ENCODE measurements at places on chromosomes 16 and 17.

- DNase-seq: no peak
Observed at GRCh38 chr17:46889992-46890564, 32.9 kb upstream of the GOSR2 start.

GRCh38 chr16:9549487-9549886, 458.0 kb downstream of the HAPSTR1 start:
- DNase-seq: no peak

- peak; percentile 90 for DNase-seq
Observed at GRCh38 chr17:16217002-16217635, at the start of gene PIGL. PIGL (plus strand) TSS chr17:16217210; CDS start chr17:16217227, 17 bp downstream.

GRCh38 chr16:12426122-12426521, 377.6 kb downstream of the CPPED1 start:
- DNase-seq: no peak

- peak; percentile 11 for DNase-seq
Observed at GRCh38 chr17:10614536-10615155, 42.5 kb downstream of the MYH3 start.

DNA sequence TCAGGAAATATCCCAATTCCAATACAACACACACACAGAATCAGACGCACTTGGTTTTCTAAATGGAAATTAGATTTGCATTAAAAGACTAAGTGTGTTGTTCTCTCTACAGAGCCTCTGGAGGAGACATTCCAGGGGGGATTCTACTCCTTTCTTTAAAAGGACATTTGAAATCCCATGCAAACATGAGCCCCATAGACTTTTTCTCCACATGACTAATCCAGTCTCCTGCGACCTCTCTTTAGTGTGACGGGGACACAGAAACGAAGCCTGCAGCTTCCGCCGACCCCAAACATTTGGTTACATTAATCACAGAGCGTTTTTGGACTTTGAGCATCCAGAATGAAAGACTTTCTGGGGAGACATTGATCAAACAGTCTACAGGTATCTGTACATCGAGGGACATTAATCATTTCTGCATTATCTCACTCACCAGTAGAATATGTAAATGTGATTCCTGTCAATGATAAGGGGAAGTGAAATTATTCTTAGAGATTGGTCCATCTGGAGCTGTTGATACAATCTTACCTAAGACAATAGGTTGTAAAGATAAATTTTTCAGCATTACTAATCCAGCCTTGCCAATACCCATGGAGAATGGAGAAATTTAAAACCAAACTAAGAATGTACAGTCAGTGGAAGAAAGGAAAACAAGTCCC, 103.4 kb upstream of the IRX3 start:
- DNase-seq: no peak

DNA sequence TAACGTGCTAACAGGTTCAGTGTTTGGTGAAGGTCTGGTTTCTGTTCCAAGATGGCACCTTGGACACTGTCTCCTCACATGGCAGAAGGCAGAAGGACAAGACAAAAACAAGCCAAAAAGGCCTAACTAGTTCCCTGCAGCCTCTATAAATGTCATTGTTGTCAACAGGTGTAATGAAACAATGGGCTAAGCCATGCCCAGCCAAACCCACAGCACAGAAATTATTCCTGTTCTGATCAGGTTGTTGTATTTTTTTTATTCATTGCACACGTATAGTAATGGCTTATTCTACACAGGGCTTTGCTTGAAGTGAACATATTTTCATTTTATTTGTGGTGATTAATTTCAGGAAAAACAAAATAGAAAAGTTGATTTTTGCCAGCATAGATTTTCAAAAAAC, 16.1 kb upstream of the NUP93 start:
- no peak for DNase-seq

DNA sequence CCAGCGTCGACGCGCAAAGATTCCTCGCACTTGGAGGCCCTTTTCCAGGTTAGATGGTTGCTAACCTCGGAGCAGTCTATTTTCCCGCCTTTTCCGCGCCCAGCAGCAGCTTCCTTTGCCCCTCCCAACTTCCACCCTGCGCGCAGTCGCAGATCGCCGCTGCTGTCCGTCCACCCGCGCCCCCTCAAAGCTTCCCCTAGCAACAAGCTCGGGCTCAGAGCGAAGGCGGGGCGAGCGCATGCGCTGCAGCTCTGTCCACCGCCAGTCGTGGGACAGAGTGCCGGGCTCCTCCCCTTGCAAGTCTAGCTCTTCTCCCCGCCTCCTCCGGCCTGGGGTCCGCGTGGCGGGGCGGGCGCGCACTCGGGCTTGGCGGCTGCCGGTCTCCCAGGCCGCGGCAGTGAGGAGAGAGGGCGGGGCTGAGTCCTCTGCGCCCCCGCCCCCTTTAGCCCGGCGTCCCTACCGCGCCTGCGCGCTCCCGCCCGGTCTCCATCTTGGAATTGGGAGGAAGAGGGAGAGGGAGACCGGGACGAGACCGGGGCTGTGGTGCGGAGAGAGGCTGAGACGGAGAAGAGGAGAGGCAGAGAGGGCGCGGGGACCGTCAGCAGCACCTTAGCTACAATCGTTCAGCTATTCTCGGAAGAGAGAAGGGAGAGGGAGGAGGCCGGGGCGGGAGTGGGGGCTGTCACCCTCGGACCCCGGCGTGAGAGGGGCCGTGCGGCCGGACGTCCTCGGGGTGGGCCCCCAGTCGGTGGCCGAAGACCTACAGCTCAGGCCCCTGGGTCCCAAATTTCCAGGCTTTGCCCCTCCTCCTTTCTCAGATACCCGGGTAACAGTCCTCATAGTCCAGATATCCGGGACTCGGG, at the start of gene TAOK2:
TSS of gene TAOK2 (plus strand) at position 485 of the 863 bp plus-strand sequence. CDS start 3,905 bp downstream, outside the sequence.
- DNase-seq: peak; percentile 98

GRCh38 chr16:85372627-85373372, 240.3 kb upstream of the GSE1 start:
- DNase-seq: no peak

DNA sequence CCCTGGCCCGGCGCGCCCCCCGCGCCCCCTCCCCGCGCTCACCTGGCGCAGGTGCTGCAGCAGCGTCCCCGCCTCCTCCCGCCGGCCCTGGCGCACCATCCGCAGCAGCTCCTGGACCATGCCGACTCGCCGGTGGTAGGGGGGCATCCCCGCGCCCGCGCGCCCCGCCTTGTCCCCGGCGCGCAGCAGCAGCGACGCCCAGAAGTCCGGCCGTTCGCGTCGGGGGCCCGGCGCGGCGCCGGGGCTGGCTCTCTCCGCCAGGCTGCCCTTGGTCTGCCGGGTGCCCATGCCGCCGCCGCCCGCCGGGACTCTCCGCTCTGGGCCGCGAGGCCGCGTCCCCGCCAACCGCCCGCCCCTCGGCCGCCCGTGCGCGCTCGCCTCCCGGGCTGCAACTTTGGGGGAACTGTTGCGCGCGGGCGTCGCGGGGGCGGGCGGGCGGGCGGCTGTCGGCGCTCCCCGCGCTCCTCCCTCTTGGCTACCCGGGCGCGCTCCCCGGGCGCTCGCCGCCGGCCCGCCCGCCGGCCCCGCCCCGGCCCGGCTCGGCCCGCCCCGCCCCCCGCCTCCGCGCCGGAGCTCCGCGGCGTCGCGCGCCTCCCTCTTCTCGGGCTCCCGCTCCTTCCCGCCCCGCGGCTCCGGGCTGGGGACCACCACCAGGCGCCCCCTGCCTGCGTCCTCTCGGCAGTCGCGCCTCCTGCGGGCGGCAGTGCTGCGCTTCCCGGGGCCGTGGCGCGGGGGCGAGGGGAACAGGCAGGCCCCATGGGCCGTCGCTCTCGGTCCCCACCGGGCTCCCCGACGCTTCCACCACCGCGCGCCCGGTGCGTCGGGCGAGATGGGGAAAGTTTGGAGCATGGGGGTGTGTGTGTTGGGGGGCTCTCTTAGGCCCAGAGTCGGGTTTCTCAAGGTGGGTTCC, at the start of gene LRRC75A:
TSS of gene LRRC75A (minus strand) at position 491 of the 910 bp plus-strand sequence. CDS start at position 288, 203 bp downstream.
- peak; percentile 67 for DNase-seq

GRCh38 chr16:31886227-31886626, 12.6 kb downstream of the ZNF267 start:
- DNase-seq: no peak

- DNase-seq: peak; percentile 16
Observed at GRCh38 chr17:83155128-83156121, 76.0 kb downstream of the METRNL start.

GRCh38 chr17:53353919-53354351, 468.8 kb upstream of the KIF2B start:
- DNase-seq: no peak

- no peak for DNase-seq
Observed at GRCh38 chr17:80888276-80889160, 103.1 kb upstream of the CHMP6 start.

DNA sequence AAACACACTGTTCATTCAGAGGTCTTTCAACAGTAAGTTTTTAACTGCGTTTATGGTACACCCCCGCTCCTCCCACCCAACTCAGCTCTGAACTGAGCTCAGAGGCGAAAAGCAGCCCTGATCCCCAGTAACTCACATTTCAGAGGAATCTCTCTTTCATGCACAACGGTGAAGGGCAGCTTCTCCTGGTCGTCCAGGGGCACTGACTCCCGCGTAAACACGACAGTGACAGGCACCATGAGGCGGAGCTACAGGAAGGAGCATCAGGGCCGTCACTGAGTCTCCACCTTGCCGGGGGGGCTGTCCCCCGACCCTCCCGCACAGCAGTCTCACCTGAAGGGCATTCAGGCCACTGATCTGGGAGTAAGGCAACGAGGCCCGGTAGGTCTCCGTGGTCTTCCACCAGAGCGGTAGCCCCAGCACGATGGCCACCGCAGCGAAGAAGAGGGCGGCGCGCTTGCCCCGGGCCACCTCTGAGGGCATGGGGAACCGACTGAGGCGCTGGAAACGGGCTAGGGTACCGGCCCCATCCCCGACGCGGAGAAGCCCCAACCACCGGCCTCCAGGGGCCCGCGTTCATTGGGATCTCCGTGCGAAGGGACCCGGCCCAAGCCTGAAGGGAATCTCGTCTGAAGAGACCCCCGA, 486 bp downstream of the PIGS start:
- DNase-seq: peak; percentile 52

GRCh38 chr17:66647391-66647983, 187.4 kb upstream of the CACNG5 start:
- no peak for DNase-seq

- DNase-seq: no peak
Observed at GRCh38 chr16:79659344-79659743, 58.8 kb upstream of the MAF start.

DNA sequence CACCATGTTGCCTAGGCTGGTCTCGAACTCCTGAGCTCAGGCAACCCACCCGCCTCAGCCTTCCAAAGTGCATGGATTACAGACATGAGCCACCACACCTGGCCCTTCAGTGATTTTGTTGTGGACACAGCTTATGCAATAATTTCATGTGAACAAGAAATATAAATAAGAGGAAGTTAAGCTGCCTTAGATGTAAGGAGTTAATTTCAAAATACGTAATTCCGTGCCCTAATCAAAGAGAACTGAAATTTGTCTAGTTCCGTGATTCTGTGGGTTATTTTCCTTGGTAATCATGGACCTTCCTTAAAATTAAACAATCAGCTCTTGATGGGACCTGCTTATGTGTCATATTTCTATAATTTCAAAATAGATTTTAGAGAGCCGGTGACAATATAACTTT, 11.9 kb downstream of the TVP23A start:
- peak; percentile 2 for DNase-seq

DNA sequence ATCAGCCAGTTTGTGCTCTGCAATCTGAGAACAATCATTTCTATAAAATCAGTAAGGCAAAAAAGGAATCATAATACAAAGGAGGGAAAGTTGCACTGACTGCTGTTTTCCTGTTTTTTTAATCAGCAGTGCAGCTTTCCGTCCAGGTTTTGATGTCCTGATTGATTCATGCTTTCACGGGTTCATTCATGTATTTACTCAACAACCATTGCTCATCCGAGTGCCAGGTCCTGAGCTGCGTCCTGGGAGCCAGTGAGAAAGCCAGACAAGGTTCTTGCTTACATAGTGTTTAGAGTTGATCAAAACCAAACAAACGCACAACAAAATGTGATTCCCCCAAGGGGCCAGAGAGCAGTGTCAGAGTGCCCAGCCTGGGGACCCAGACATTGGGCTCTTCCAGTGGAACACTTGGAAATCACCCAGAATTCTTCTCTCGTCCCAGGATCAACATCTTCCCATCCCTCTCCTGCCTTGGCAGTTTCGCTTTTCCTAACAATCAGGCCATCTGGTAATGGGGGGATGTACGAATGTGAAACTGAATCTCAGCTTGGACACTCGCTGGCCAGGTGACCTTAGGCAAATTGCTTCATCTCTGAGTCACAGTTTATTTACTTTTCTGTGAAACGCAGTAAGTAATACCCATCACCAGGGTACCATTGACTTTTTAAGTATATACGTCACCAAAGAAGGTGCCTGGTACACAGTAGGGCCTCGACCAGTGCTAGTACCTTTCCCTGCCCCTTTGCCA, 13.3 kb upstream of the C1QL1 start:
- DNase-seq: no peak

GRCh38 chr17:72470121-72470705, 349.4 kb downstream of the SOX9 start:
- DNase-seq: no peak

DNA sequence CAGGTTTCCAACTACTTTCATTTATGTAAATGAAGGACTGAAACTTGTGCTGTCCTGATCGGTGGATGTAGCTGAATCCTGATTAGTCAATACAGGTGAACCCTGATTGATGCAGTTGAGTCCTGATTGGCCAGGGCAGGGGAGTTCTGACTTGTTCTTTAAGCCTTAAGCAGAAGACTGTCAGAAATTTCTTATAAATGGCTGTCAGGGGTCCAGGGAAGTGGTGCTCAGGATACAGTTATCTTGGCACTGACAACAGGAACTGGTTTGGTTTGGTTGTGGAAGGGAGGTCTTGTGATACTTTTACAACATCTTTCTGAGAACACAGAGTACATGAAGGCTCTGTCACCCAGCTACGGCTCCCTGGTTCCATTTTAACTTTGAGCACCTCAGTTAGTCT, 132.1 kb downstream of the KCNJ12 start:
- no peak for DNase-seq

DNA sequence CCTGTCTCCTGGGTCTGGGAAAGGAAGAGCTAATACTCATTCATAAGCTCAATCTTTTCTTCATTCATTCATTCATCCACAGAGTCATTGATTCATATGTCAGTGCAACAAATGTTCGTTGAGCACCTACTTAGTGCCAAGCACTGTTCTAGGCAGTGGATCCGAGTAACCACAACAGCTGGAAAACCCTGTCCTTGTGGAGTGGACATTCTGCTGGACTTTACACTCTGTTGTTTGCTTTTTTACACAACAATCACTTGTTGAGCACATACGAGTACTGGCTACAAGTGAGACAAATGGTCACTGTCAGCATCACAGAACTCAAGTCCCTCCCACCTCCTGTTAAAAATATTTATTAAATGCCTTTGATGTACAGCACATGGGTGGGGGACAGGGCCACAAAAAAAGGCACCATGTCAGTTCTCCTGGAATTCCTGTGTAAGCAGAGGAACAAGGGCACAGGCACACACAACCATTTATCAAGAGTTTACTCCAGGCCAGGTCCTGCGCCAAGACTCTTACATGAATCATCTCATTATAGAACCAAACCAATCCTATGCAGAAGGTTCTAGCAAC, 46.9 kb downstream of the TEKT5 start:
- no peak for DNase-seq

DNA sequence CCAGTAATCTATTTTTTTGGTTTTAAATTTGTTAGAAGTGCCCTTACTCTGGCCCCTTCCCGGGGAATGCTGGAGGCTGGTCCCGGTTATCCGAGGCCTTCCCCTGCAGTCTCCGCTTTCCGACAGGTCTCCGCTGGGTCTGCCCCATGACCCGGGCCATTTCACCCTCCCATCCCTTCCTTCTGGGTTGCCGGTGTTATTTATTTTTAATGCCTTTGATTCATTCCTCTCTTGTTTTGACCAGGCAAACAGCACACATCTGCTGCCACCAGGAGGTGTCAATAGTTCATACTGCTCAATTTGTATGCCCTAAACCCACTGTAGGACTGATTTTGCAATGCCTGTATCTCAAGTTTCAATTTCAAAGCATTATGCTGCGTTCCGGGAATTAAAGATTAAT, 113.2 kb upstream of the IRX5 start:
- DNase-seq: no peak

Measured in CD4-positive, alpha-beta T cell treated with Interleukin-10 for 1 hour (primary cell).